ENCODE measurements at places on chromosomes 2 and 18.

GRCh38 chr2:226728996-226729395, 70.6 kb downstream of the IRS1 start:
- no peak for DNase-seq

DNA sequence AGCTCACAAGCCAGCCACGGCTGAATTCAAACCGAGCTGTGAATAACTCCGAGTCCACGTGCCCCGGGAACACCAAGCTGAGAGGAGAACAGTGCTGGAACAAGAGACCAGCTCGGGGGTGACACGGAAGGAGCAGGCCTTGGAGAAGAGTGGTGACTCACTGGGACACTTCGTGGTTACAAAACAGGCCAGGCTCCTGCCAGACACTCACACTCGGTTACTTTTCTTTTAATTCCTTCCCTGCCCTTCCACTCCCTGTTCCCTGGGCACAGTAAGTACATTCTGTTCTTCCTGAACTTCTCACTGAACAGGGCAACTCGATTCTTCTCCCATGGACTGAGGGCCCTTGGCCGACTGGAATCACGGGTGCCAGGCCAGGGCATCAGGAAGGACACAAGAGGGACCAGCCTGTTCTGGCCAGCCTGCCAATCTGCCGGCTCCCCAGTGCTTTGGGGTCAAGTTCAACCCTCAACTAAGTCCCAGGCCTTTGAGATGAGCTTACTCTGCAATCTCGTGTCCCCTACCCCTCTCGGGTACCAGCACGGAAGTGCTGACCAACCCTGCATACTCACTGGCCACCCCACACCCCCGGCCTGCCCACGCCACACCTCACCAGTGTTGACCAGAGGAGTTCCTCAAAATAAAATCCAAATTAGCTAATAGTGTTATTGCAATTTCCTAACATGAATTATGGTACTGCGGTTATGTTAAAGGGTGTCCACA, 87.5 kb downstream of the TFCP2L1 start:
- no peak for DNase-seq

- no peak for DNase-seq
These were observed 43.3 kb downstream of the PLB1 start for GRCh38 chr2:28539118-28539541.

DNA sequence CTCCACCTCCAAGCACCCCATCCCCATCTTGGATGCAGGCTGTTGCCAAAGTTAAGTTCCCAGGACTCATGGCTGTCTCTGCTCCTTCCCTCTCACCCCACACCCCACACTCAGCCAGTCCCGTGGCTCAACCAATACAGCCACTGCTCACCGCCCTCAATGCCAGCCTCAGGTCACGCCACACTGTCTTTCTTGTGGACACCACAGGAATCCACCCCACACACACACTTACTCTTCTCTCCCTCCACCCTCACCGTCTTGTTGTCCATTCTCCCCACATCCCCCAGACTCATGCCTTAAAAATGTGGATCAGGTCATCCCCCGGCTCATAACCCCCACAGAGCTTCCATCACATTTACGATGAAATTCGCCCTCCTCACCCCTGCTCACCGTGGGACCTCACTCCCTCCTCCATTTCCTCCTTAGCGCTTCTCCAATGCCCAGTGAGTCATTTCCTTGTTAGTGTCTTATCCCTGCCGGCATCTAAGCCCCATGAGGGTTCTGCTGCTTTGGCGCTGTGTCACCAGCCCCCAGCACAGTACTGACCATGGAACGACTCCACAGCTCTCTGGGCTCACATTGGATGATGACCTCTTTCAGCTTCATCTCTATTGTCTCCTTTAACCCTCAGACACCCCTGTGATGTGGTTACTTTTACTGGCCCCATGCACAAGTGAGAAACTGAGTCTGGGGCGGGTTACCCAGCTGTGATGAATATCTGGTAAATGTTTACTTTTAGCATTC, 13.8 kb downstream of the MLPH start:
- DNase-seq: no peak

GRCh38 chr2:84782717-84783442, 98.0 kb downstream of the TRABD2A start:
- DNase-seq: no peak

- no peak for DNase-seq
These were observed 113.8 kb upstream of the HAAO start for GRCh38 chr2:42906111-42906556.

- no peak for DNase-seq
These were observed 7.9 kb upstream of the DGKD start for GRCh38 chr2:233346376-233346775.

- no peak for DNase-seq
These were observed 287.7 kb downstream of the PIK3C3 start for GRCh38 chr18:42242758-42243157.

- DNase-seq: no peak
These were observed 98.2 kb upstream of the CTDP1 start for GRCh38 chr18:79581406-79581805.

- no peak for DNase-seq
These were observed 70.5 kb upstream of the RTN4 start for GRCh38 chr2:55120634-55121359.

DNA sequence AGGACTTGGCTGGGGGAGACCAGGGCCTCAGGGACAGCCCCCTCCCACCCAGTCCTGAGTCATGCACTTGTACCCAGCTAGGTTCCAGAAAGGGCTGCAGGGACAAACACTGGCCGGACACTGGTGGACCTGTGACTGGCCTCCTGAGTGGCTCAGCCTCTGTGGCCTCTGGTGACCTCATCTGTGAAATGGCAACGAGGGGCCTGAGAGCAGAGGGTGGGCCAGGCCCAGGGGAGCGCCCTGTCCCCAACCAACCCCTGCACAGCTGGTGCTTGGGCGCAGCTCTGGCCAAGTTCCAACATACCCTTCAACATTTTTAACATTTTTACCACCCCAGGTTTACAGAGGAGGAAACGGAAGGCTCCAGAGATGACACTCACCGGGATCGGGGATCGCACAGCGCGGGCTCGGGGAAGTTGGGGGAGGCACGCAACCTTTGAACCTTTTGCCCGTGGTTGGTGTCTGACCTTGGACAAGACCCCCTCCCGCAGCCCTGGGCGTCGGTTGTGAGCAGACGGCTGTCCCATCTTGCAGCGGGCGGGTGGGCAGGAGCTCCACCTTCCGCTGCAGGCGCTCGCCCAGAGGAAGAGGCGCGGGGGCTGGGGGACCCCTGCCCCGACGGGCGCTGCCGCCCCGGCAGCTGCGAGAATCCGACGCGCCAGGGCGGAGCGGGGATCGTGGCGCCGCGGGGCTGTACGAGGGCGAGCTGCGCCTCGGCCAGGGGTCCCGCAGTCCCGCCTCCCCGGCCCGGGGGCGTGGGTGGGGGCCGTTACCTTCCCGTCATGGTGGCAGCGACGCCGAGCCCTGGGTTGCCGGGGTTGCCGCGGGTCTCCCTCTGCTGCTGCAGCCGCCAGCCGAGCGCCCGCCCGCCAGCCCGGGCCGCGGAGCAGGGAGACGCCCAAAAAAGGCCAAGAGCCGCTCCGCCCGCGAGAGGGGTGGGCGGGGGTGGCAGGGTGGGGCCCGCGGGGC, 805 bp downstream of the LIMS2 start:
- DNase-seq: no peak

DNA sequence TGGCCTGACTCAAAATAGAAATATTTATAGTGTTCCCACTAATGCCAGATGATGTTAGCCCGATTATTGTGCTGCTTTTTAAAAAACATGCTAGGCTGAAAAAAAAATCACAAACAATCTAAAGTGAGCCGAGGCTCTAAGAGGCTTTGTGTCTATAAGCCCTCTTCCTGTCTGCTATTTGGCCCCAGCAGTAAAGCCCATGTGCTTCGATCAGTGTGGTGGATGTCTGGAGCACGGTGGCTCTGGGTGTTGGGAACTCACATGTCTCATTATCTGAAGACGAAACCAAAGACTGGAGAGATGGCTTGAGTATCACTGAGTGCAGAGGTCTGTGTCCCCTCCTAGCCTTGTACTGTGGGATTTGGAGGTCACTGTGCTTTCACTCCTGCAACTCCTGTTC, 55.1 kb downstream of the INO80C start:
- DNase-seq: no peak

- DNase-seq: no peak
These were observed 21.3 kb downstream of the C2orf69 start for GRCh38 chr2:199932312-199932855.

- DNase-seq: no peak
These were observed 94.8 kb downstream of the SH3BP4 start for GRCh38 chr2:235046589-235046988.

DNA sequence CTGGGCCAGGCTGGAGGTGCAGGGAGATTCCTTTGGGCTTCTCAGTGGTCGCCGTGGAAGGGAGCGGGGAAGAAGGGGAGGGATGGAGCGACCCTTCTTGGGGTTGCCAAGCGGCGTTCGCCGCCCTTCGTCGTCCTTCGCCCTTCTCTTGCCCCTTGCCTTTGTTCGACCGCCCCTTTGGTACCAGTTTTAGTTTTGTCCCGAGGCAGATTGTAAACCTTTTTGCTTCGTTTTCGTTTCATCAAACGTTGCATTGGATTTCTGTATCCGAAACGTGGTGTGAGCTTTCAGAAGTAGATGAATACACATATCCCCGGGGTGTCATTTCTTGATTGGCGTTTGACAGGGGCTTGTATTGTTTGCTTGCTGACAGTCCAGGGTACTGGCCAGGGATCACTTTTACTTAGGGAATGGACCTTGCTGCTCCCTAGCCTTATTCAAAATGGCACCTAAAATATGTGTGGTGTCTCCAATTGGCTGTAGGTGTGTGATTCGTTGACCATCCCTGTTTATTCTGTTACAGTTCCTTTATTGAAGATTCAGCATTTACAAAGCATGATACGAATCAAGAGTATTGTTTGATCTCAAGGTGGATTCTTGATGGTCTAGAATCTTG, 788 bp downstream of the USP14 start:
- DNase-seq: no peak

- no peak for DNase-seq
These were observed 49.5 kb downstream of the KCNE4 start for GRCh38 chr2:223101340-223102039.

- DNase-seq: no peak
These were observed 77.7 kb downstream of the SH3RF3 start for GRCh38 chr2:109206569-109207146.

- DNase-seq: no peak
These were observed 83.3 kb upstream of the ID2 start for GRCh38 chr2:8598295-8599165.

DNA sequence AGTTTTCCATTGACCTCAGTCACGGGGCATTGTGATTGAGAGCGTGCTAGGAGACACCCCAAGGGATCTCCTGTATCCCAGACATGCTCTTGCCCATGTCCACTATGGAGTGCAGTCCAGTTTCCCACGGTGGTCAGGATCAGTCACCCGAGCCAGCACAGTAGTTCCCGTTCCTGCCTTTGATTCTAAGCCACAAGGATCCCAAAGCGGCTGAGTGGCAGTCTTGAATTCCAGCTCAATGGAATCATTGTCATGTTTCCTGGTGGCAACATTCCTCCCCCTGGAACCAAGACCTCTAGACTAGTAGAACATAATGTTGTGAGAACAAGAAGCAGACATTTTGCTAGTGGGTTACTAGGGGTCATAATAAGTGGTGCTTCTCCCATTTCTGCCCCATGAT, 154.3 kb downstream of the SEPTIN10 start:
- no peak for DNase-seq

- no peak for DNase-seq
These were observed 11.3 kb downstream of the KCTD18 start for GRCh38 chr2:200498402-200499162.

DNA sequence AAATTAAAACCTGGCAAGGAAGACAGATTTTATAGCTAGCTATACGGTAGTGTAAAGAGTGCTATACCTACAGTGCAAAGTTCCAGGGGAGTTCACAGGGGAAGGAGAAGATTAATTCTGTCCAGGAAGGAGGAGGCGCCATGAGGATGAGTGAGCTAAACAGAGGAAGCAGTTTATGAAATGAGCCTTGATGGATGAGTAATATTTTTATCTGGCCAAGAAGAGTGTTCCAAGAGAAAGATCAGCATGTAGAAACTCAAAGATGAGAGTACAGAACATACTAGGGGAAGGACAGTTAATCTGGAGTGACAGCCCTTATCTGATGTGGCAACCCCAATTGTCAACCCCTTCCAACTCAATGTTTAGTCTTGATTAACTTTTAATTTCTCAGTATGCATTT, 54.8 kb downstream of the CDH20 start:
- no peak for DNase-seq

DNA sequence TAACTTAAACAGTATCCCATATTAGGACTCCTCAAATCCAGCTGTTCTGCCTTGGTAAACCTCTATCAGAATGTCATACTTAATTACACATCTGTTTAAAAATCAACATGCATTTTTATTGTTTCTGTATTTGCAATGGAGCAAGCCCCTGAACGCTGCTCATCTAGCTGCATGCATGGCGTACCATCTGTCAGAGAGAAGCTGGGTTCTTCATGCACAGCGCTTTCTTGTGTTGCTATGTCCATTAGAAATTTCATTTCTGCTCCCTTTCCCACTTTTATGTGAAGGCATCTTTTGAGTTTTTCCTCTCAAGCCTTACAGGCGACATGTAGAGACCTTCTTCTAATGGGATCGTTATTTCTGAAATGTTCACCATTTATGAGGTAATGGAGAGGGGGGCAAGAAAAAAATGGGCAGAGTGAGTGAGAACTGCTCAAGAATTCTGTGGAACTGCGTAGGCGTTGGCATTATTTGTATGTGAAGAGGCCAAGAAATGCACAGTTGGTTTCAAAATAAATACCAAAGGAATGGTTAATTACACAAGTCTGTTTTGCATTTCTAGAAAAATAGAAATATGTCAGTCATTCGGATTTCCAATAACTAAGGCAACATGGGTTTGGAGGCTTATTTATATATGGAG, 31.6 kb downstream of the INSIG2 start:
- DNase-seq: no peak

DNA sequence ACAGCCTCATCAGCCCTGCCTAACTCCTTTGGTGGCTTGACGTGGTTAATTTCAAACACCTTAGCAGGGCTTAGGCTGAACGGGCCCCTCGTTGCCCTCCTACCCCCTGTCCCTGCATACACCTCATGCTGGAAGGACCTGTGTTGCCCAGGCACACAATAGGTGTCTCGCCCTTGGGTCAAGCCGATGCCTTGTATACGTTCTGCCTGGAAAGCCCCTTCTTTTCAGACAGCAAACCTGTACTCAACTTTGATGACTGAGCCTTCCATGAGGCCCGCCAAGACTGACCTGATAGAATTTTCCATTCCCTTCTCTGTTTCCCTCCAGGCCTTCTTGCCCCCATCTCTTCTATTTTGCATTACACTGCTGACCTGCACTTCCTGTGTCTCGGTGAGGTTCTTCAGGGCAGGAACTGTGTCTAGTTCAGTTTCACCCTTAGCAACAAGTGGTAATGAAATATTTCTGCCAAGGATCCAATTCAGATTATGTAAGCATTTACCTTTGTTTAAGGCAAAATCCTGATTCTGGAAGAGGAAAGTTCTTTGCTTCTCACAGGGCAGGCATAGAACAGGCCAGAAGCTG, 7.9 kb downstream of the GREB1 start:
- no peak for DNase-seq

- DNase-seq: no peak
These were observed 123.5 kb downstream of the MYO5B start for GRCh38 chr18:50071397-50071796.

All from NCI-H1930 (cell line).